ENCODE measurements at places on chromosomes 7 and 10.

DNA sequence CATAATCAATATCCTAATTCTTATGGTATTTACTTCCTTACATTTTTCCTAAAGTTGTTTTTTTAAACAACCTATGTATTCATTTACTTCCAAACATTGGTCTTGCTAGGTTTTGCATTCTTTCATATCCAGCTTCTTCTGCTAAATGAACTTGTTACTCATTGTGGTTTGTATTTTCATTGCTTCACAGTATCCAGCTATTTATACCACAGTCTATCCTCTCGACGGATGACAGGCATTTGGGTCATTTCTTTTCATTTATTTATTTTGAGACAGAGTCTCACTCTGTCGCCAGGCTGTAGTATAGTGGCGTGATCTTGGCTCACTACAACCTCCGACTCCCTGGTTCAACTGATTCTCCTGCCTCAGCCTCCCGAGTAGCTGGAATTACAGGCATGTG lies 66.8 kb downstream of the CCDC6 start:
- no peak for DNase-seq

DNA sequence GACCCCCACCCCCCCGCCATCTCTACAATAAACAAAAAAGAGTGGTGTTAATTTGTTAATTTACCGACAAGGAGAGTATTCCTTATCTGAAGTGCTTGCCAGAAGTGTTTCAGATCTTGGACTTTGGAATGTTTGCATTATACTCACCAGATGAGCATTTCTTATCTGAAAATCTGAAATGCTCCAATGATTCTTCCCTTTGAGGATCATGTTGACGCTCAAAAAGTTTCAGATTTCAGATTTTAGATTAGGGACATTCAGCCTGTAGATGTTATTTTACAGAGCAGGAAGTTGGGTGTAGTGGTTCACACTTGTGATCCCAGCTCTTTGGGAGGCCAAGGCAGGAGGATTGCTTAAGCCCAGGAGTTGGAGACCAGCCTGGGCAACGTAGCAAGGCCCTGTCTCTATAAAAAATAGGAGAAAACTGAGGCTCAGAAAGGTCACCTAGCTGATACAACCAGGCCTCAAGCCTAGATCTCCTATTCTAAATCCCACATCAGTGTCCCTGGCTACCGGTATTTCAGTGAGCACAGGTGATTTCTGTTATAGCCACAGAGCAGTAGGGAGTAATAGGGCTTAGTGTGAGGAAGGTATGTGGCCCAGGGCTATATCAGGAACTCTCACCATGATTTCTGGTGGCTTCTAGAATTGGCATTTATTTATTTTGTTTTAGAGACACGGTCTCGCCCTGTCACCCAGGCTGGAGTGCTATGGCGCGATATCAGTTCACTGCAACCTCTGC lies 35.4 kb downstream of the TMEM120A start:
- peak; percentile 1 for DNase-seq

DNA sequence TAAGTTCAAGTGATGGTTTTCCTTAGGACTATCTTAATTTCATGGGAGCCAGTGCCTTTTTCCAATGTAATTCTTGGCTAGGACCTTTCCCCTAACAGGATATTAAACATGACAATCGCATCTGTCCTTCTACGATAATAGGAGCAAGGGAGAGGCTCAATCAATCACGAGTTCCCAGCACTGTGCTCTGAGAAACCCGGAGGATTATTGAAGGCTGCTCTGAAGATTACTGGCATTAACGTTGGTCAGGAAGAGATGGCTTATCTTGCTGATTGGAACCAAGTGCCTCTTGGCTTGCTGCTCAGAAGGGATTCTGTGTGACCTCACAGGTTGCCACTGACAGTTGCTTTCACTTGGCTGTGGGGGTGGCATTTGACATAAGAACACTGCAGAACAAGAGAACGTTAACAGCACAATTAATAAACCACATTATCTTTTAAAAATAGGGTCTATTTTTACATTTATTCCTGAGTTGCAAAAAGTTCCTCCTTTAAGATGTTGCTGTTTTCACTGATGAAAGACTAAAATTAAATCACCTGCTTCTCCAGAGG lies 252.1 kb upstream of the TAC1 start:
- no peak for DNase-seq

GRCh38 chr7:104123786-104124185 lies 84.0 kb downstream of the ORC5 start:
- no peak for DNase-seq

DNA sequence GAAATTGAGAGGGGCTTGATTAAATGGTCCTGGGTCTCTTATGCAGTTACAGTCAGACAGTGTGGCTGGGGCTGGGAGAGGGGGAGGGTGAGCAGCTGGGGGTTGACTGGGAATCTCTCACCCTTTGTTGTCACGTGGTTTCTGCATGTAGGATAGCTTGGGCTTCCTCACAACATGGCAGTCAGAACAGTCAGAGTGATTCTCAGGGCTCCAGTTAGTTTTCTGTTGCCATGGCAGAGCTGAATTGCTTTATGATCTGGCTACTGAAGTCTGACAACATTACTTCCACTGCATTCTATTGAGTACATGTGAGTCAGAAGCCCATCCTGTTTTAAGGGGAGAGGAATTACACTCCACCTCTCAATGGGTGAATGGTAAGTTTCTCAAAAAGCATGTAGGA lies 102.7 kb downstream of the WDR11 start:
- no peak for DNase-seq

DNA sequence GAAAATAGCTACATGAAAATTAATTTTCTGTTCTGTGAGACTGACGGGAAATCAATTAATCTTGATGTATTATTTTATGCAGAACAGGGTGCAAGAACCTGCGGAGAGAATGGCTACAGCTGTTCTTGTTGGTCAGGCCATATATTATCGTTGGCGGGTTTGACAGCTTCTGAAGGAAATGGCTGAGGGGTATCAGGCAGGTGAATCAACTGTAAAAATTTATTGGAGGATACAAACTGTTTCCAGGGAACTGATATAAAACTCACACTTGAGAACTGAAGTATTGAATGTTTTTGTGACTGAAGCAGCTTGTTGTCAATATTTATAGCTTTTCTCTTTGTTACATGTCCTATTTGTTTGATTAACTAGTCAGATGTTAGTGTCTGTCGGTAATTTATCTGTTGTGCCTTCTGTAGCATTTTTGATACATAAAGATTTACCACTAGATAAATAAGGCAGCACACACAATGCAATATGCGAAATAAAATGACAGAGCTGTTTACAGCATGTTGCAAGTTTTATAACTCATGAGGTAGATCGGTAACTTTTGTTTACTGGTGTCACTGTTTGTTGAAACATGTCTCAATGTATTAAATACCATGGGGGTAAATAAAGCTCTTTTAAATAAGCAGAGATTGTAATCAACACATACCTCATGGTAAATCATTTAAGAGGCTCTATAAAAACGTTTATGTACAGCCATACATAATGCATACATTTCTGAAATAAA lies 308.2 kb downstream of the LRMDA start:
- no peak for DNase-seq

DNA sequence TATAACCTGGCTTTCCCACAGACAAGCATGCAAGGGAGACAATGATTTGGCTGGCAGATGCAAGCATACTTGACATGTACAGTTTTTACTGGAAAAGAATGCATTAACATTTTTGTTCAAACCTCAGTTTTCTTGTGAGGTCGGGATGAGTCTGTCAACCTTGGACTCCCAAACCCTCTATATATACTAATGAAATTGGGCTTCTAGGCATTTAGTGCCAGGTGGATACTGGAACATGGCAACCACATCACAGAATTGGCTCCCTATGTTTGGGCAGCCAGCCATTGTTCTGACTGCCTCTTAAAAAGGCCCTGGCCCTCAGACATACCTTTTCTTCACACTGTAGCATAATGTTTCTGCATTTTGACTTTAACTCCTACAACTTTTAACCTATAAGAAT lies 39.1 kb downstream of the CDK6 start:
- DNase-seq = no peak

DNA sequence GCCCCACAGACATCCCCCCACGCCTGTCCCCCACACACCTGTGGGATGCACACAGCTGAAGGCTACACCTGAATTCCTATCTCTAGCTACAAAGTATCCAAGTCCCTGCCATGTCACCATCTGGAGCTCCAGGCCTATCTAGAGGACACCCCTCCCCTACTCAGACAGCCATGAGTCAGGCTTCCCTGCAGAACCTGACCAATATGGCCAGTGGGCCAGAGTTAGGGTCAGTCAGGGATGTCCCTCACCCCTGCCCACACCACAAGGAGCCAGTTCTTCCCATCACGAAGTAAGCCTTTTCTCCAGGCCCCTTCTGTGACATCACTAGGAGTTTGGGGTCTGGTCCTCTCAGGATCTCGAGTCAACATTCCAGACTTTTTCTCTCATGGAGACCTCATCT lies 10.6 kb upstream of the SLC18A3 start:
- DNase-seq = no peak

GRCh38 chr10:95818668-95819067 lies 62.7 kb downstream of the ENTPD1 start:
- no peak for DNase-seq

All from RPMI8226 (cell line).